Mucosa of descending colon (tissue), 3 donors: ENCODE measurements at places on chromosomes 13 and 19. TPM values are rescaled to one million over a fixed set of nuclear protein-coding genes. Genes with fewer than 3 reads are reported as not detected.

The ZNF480 gene
- total RNA-seq = 16.9 TPM

The GRK1 gene
- 0.19 TPM for total RNA-seq

GRCh38 chr13:110161112-110161882 lies 145.7 kb downstream of the COL4A1 start:
- no peak for DNase-seq

GRCh38 chr19:39969266-39969665 lies 1.7 kb upstream of the PSMC4 start:
- DNase-seq = no peak

GRCh38 chr19:33674626-33675367 lies 53.0 kb downstream of the CHST8 start:
- no peak for DNase-seq

DNA sequence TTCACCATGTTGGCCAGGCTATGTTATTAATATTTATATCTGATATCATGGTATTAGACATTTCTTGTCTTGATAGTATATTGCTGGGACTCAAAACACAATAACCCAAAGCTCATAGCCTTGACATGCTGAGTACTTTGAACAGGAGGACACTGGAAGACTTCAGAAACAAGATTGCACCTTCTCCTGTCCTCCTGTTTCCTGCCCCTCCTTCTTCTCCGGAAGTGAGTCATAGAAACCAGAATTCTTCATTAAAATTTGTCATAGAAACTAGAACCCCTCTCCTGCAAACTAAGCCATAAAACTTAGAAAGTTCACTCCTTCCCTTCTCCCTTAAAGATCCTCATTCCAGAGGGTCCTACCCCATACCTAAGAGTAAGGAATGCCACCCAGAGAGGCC lies 400.2 kb downstream of the SLITRK5 start:
- no peak for DNase-seq

- peak; percentile 96 for DNase-seq
Observed at GRCh38 chr19:1074544-1075283, 7.7 kb downstream of the ARHGAP45 start.

- no peak for DNase-seq
Observed at GRCh38 chr19:50721441-50722137, 1.6 kb upstream of the CLEC11A start.

DNA sequence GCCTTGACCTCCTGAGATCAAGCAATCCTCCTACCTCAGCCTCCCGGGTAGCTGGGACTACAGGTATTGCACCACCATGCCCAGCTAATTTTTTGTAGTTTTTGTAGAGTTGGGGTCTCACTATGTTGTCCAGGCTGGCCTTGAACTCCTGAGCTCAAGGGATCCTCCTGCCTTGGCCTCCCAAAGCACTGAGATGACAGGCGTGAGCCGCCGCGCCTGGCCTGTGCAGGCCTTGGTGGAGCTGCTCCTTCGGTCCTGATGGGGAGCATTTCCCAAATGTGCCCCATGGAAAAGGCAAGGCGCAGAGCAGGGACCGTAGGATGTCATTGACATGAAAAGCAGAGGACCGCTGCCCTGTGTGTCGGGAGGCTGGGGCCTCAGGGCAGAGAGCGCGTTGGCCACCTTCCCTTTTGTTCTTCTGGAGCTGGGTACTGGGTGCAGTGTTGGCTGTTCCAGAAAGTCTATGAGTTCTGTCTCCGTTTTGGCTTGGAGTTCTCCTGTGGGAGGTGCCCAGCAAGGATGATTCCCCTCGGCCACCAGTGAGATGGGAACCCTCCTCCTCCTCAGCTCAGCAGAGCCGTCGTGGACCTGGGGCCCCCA lies 128.5 kb downstream of the KDM4B start:
- DNase-seq = no peak
